ENCODE measurements at places on chromosomes 16 and 17.

- no peak for DNase-seq
These were observed 14.6 kb downstream of the ADCY9 start for GRCh38 chr16:4101421-4102219.

GRCh38 chr16:57720142-57720575, 15.4 kb upstream of the KATNB1 start:
- peak; percentile 57 for DNase-seq

DNA sequence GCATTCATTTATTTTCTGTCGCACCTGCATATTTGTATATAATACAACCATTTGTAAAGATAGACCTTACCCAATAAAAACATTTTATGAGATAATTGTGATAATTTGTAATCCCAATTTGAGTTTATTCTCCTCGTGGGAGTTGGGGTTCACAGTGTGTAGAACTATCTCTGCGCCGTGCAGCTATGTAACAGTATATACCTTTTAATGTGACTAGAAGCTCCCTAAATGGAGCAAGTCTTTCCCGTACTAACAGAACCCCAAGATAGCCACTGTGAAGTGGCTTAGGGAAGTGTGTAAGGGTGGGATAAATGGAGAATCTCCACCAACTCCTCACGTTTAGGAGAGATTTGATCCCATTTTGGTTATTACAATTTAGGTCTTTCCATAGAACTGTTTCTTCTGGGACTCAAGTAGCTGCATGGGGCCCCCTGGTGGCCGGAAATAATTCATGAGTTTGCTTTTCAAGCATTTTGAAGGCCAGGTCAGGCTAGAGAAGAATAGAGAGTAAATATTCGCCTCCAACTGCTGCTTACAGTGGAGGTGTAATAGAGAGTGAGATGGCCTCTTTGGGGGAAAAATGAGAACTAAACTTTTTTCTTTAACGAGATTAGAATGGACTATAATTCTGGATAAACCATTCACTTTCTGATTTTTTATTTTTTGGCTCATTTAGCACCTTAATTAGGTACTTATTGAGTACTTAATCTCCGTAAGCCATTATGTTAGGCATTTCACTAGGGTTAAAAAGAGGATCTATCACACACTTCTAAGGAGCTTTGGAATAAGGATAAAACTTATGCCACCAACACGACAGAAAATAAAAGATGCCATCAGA, 4.5 kb downstream of the TMEM100 start:
- DNase-seq, result peak; percentile 53

- no peak for DNase-seq
These were observed 21.6 kb downstream of the CCDC182 start for GRCh38 chr17:57723427-57724025.

- DNase-seq, result no peak
These were observed 655.3 kb downstream of the WWOX start for GRCh38 chr16:78754713-78755112.

GRCh38 chr16:9102379-9102778, 10.9 kb downstream of the HAPSTR1 start:
- no peak for DNase-seq

DNA sequence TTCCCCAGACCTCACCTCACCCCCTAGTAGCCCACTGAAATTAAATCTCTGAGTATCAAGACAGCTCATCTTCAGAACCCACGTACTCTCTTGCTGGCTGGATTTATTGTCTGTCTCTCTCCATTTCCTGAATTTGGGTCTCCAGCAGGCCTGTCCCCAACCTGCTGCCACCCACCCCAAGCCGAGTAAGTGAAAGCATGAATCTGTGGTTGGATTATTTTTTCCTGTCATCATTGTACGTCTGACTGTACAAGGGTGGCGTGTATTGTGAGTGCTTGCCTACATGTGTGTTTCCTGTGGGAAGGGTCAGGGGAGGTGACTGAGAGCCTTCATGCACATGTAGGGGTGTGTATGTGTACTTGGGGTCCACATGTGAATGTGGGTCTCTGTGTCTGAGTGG, 5.4 kb downstream of the TNP2 start:
- DNase-seq, result no peak

GRCh38 chr16:66911112-66911511, 7.6 kb downstream of the CDH16 start:
- no peak for DNase-seq

- DNase-seq, result peak; percentile 91
These were observed 2.5 kb downstream of the CORO1A start for GRCh38 chr16:30185683-30186421.

DNA sequence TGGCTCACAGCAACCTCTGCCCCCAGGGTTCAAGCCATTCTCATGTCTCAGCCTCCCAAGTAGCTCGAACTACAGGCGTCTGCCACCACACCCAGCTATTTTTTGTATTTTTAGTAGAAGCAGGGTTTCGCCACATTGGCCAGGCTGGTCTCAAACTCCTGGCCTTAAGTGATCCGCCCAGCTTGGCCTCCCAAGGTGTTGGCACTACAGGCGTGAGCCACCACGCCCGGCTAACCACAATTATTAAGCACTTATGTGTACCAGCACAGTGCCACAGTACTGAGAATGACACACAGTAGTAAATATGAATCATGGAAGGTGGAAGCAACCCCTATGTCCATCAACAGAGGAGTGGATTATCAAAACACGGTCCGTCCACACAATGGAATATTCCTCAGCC, 49.8 kb downstream of the COTL1 start:
- DNase-seq, result no peak

DNA sequence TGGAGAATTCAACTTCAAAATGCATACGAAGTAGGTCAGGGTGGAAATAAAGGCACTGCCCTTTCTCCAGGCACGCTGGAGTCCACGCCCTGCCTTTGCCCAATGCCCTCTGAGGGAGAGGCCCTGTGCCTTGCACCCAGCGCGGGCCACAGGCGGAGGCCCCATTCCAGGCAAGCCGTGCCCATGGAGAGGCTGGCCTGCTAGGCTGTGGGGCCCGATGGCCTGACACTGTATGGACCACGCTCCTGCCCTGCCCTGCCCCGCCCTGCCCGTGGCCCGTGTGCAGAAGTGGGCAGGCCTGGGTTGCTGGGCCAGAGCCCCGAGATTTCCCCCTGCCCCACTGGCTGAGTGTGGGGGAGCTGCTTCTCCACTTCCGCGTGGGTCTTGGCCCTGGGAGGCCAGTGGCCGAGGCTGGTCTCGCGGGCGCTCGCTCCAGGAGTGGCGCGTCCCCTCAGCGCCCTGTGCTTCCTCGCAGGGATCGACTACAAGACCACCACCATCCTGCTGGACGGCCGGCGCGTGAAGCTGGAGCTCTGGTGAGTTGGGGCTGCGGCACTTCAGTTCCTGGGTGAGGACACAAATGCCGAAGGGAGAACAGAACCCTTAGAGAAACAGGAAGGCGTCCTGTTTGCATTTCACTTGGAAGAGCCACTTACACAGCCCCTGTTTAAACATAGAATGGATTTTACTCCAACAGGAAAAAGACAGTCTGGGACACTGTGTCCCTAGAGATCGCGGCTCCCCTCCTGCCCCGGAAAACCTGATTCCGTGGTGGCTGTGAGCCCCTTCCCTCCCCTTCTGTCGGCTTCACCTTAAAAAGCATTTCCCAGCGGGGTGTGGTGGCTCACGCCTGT, 13.8 kb upstream of the WFIKKN1 start:
- no peak for DNase-seq

GRCh38 chr16:20320592-20320991, 6.7 kb downstream of the GP2 start:
- DNase-seq, result no peak

DNA sequence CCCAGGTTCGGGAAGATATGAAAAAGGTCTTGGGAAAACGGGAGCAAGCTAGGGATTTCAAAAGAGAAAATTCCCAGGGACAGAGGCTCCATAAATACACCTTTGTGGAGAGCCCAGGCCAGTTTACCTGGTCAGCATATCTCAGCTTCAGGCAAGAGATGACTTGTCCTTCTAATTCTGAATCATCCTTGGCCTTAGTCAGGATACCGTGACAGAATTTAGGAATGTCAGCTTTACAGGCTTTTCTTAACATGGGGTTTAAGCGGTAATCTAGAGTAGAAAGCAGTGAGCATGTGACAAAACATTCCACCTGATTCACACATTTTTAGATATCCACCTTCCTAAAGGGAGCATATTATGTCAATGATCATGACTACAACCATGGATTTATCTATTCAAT, 41.1 kb upstream of the CLEC18B start:
- no peak for DNase-seq

GRCh38 chr16:83068686-83069085, 441.9 kb downstream of the CDH13 start:
- no peak for DNase-seq

- no peak for DNase-seq
These were observed 84.8 kb downstream of the GLG1 start for GRCh38 chr16:74522160-74522559.

DNA sequence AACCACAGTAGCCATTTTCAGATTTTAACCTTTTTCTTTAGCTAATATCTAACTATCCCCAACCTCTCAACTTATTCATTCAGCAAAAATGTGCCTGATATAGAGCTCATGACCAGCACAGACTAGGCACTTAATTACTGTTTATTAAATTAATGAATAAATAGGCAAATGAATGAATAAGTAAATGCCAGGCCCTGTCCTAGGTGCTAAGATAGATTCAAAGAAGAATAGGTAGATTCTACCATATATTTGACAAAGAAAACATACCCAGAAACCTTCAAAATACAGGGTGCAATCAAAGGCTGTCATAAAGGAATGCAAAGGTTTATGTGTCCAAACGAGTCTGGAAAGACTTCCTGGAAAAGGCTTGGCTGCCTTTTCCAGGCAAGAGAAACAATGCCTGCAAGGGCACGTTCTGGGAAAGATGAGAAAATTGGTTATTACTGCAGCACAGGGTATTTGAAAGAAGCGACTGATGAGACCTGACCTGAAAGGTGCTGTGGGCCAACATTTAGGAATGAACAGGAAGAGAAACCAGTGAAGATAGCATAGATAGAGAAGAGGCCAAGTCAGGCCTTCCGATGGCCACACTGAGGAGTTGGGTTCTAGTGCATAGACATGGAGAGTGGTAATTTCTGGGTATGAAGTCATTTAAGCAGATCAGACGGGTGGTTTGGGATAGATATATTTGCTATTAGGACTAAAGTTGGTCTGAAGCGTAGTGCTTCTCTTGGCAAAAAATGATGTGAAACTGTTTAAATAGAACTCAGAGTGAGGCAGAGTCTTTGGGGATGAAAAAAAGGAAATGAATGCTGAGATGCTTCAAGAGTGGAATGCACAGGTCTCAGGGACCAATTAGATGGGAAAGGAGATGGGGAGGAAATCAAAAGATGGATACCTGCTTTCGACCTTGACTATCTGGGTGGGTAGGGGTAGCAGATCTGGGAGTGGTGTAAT, 11.4 kb upstream of the CCL2 start:
- no peak for DNase-seq

DNA sequence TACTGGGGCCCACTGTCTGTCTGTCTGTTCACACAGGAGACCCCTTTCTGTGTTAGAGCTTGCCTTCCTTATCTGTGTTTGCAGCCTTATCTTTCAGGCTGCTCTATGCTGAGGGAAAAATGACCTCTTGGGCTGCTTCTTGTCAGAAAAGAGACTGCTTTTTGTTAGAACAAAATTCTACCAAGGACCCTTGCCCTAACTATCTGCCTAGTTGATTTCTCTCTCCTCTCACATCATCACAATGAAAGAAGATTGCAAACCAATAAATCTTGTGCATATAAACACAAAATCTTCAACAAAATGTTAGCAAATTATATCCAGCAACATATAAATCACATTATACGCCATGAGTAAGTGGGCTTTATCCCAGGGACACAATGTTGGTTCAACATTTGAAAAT, 1117.7 kb downstream of the CDH11 start:
- no peak for DNase-seq

DNA sequence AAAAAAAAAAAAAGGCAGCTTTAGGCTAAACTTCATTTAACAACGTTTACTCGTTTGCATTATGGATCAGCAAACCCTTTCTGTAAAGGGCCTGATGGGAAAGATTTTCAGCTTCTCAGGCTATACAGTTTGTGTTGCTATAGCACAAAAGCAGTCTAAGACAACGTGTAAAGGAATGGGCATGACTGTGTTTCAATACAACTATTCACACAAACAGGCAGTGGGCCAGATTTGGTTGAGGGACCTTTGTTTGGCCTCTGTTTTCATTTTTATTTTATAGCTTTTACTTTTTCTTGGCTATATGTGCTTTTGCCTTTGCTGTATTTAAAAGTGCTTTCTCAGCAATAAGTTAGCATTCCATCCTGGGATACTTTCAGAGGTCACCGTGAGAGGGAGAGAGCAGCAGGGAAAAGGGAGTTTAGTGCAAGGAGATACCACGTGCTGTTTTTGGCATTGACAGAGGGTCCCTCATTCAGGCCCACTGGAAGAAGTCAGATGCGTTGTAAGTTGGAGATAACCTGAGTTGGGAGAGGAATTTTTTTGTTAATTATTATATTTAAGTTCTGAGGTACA, 335.6 kb downstream of the UTP18 start:
- DNase-seq, result no peak

- DNase-seq, result no peak
These were observed 22.3 kb upstream of the HSBP1 start for GRCh38 chr16:83785455-83785854.

GRCh38 chr16:31371619-31372484, 16.9 kb downstream of the ITGAX start:
- DNase-seq, result no peak

DNA sequence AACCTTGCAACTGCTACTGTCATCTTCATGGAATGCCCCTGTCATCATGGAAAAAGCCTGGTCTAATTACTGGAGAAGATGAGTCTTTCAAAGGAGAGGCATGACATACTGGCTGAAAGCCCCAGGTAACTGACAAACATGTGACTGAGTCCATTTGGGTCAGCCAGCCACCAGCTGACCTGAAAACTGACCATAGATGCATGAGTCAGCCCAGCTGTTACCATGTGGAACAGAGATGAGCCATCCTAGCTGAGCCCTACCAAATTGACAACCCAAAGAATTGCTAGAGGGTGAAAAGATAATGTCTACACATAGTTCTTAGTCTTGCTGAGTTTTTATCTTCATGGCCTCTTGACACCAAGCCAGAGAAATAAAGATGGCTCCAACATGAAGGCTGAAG, 311.8 kb downstream of the UTP18 start:
- DNase-seq, result no peak

GRCh38 chr16:84369938-84370627, 1.7 kb downstream of the ATP2C2 start:
- DNase-seq, result no peak

GRCh38 chr16:81251871-81252270, 13.4 kb downstream of the BCO1 start:
- DNase-seq, result no peak

DNA sequence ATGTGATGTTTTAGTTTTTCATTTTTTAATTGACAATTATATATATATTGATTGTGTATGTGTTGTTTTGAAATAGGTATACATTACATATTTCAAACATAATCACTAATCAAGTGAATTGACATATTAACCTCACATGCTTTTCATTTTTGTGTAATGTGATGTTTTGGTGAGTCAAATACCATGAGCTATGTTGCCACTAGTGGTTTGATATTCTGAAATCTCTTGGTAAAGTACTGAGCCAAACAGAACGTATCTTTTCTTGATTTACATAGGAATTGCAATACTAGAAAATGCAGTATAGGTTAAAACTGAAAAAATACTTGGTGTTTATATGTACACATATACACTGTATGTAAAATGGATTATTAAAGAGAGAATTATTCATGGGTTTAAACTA, 65.2 kb upstream of the SIAH1 start:
- no peak for DNase-seq

GRCh38 chr17:82734987-82735866, at the start of gene FN3K:
Gene FN3K, plus strand, starts transcription at chr17:82735615. Its CDS starts 22 bp downstream, at chr17:82735637.
- no peak for DNase-seq

GRCh38 chr17:27878776-27879562, 14.2 kb downstream of the LYRM9 start:
- no peak for DNase-seq
